ENCODE measurements at places on chromosomes 3 and 15.

DNA sequence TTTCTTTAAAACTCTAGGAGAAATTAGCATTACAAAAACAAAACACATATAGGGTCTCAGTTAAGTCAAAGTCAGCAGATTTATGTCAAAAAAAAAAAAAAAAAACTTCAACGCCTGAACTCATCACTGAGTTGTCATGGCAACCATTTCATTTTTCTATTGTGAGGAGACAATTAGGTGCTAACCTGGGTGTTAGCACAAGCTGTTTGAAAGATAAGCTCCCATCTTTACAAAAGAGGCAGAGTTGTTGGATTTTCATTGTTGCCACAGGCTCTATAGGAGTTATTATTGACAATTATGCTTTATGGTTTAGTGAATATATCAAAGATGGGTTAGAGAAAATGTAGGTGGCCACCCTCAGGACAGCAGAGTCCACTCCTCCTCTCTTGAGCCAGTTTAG lies 806.9 kb downstream of the GRM7 start:
- no peak for DNase-seq

DNA sequence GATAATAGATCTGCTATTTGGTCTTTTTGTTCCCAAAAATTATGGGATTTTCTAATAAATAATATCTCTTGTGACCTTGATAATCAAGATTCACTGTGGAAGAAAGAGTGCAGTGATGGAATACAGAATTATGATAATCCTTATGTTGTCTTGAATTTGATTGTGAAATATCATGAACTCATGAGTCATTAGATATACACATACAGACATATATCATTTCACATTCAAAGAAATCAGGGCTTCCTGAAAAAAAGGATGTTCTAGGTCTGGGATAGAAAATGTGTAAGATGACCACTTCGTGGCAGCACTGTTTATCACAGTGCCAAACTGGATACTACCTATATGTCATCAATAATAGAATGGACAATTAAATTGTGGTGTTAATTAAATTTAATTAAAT lies 97.7 kb downstream of the DPH6 start:
- DNase-seq, result no peak

- no peak for DNase-seq
These were observed 374.0 kb upstream of the CBLB start for GRCh38 chr3:106242781-106243180.

- no peak for DNase-seq
These were observed 123.0 kb upstream of the AGBL1 start for GRCh38 chr15:85956532-85957275.

DNA sequence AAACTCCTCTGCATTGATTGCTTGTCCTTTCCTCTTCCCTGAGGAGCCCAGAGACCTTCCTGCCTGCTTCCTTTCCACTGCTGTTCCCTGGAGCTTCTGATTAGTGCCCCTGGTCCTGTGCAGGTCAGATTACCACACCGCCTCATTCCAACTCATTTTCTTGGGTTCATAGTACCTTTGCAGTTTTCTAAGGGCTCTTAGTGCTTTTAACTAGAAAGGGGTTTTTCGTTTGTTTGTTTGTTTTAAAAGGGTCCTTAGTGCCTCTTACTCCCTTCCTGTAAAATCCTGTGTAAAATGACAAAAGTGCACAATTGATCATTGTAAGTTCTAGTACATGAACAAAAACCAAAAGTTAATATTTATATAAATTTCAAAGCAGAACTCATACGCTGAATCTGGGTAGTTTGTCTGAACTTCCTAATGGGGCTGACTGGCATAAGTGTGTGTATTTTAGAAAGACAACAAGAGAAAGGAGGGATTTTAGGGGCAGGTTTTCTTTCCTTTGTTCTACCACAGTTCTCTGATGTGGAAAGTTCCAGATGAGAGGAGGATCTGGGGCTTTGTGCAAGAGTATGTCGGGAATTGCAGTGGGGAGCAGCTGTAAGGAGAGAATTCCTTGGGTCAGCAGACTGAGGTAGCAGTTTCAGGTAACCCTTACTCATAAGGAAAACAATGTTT lies 30.6 kb downstream of the SNRK start:
- DNase-seq, result no peak

GRCh38 chr3:31754575-31755278 lies 222.0 kb downstream of the STT3B start:
- peak; percentile 88 for DNase-seq

GRCh38 chr15:74326746-74327145 lies 40.7 kb downstream of the CYP11A1 start:
- no peak for DNase-seq

DNA sequence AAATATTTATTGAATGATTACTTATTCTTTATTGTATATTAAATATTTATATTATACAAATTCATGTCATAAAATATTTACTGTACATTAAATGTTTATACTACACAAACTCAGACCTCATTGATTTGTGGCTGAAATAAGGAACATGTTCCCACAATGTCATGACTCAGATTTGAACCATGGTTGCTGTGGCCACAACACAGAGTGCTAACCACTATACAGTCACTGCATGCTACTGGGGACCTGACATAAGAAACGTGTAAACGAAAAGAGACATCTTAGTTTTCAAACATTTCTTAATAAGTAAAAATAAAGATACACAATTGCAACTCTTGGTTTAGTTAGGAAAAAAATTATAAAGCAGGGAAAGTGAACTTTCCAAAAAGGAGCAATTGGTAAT lies 99.1 kb upstream of the AGTR1 start:
- no peak for DNase-seq

- DNase-seq, result no peak
These were observed 22.5 kb downstream of the RIOX2 start for GRCh38 chr3:97949743-97950142.

DNA sequence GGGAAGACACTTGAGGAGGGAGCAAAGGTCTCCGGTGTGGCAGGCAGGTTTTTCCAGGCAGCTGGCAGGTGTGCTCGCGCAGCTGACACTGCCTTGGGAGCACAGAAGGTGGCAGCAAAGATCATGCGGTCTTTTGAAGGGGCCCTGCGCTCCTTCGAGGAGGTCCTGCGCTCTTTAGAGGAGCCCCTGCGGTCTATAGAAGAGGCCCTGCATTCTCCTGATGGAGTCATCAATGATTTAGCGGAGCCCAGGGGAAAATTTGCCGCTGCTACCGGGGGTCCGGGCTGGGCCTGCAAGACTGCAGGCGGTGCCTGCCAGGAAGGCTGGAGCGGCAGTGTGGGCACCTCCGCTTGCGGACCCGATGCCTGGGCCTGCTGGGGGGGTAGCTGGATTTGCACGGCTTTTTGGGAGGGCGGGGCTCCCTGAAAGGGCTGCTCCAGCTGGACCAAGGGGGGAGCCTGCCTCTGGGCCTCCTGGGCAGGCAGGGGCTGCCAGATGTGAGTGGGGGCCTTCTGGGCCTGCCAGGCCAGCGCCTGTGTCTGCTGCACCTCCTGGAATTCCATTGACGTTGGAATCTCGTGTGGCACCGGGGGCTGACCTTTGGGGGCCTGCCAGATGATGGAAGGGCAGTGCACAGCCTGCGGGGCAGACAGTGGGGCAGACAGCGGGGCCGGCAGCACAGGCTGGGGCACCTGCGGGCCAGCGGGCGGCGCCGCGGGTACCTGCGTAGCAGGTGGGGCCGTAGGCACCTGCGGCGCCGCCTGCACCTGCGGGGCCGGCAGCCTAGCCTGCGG lies 2.1 kb downstream of the MAGEL2 start:
- no peak for DNase-seq

- no peak for DNase-seq
These were observed 7.6 kb upstream of the RCCD1 start for GRCh38 chr15:90946941-90947576.

DNA sequence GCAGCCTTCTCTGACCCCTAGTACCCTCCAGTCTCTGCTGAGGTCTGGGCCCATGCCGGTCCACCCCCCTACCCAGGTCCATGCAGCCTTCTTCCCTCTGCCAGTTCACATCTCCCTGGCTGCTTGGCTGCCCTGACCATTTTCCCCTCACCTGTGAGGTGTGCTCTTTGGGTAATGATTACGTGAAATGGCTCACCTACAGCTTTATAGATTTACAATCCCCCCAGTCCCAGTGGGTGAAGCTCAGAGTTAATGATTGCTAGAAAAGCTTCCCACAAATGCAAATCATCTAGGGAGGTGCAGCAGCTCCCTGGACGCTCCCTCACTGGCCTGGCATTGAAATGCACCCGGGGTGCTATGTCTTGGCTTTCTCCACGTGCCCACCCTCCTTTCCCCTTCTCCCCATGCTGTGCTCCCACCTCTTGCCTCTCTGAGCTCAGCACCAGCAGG lies 18.7 kb downstream of the PAQR5 start:
- DNase-seq, result no peak

GRCh38 chr15:57607570-57608000 lies 15.9 kb downstream of the MYZAP start:
- DNase-seq, result no peak

- no peak for DNase-seq
These were observed 15.9 kb downstream of the LYSMD4 start for GRCh38 chr15:99717161-99718009.

- no peak for DNase-seq
These were observed 92.3 kb upstream of the ATP2B2 start for GRCh38 chr3:10597733-10598132.

DNA sequence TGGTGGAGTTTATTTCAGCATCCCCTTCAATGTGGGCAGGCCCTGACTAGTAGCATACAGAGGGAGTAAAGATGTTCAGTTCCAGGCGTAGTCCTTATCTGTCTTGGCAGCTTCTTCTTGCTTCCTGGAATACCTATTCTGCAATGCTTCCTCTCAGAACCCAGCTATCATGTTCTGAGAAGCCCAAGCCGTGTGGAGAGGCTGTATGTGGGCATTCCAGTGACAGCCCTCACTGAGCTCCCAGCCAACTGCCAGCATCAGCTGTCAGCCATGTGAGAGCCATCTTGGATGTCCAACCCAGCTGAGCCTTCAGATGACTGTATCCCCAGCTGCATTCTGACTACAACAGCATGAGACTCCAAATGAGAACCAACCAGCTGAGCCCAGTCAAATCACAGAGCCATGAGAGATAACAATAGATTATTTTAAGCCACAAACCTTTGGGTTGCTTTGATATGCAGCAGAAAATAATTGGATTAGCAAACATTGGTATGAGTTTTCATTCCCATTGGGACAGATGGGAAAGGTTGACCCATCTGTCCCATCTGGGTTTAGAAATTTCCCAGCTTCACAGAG lies 8.4 kb upstream of the CMTM7 start:
- DNase-seq, result no peak

GRCh38 chr3:82474711-82475110 lies 713.3 kb upstream of the GBE1 start:
- no peak for DNase-seq

DNA sequence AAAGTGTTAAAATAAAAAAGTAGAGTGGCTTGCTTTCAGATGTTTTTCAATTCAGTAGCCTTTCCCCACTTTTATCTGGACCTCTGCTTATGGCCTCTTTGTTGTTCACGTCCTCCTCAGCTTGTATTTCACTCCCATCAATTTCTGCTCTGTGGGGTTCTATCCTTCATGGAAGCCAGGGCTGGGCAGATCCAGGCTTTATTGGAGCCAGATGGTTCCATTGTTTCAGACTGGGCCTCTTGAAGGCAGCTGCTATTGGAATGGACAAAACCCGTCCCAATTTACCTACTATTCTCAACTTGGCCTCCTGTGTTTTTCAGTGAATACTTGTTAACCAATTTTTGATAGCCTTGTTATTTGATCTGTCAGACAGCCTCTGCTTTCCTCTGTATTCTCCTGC lies 10.9 kb upstream of the AADACL2 start:
- no peak for DNase-seq

- DNase-seq, result no peak
These were observed 192.4 kb downstream of the ABHD5 start for GRCh38 chr3:43882976-43883680.

GRCh38 chr3:189718215-189718614 lies 87.0 kb downstream of the TP63 start:
- no peak for DNase-seq

DNA sequence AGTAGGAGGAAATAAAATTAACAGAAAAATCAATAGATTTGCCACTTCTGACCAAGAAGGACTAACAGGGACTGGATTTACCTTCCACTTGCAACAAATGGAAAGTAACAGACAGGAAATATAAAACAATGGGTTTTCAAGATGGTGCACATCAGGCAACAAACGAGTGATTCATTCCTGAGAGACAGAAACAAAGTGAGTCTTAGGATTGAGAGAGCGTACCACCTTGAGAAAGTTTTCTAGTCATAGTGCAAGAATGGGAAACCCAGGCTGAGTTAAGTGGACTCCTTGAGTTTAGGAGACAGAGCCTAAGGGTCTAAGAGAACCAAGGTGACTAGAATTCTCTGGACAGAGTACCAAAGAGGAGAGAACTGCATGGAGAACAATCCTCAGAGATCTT lies 101.7 kb downstream of the PPP2R3A start:
- no peak for DNase-seq

DNA sequence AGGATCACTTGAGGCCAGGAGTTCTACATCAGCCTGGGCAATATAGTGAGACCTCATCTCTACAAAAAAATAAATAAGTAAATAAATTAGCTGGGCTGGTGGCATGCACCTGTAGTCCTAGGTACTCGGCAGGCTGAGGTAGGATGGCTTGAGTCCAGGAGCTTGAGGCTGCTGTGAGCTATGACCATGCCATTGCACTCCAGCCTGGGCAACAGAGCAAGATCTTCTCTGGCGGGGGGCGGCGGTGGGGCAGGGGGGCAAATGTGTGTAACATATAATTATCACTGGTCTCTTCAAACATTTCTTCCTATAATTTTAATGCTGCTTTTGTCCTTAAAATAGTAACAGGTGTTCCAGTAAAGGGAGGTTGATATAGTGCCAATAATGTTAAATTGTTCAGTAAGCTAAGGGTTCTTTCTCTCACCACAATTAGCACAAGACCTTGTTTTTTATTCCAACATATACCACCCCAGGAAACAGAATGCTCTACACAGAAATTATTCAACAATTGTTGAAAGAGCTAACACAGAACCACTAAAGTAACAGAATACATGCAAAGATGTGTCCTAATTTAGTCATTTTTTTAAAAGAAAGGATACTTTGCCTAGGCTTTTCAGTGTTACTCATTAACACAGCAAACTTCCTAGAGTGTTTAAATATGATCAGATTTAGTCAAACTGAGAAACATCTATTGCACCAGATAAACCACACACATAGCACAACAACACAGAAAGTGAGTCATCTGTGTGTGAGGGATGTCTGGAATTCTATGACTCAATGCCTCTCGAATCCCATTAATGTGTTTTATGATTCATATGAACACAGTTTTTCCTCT lies 29.1 kb downstream of the ANKRD28 start:
- DNase-seq, result no peak

DNA sequence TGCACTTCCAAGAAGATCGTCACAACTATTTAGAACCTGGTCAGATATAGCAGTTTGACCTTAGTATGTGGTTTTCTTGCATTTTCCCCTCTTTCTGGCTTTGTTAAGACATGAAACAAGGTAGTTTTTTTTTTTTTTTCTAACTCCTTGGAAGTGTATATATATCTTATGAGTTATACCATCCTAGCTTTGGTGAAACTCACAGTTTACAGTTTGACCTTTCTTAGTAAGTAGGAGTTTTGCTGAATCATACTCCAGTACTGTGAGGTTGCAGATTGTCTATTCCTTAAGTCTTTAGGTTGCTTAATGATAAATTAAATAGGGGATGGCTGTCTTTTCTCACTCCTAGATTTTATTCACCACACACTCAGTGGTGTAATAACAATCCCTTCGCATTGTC lies 325.0 kb downstream of the RBMS3 start:
- DNase-seq, result no peak
